Activated T-helper 9 cell treated with anti-CD3 and anti-CD28 coated beads, Interleukin-2, amount 50 U/mL, for 16 hours (primary cell): ENCODE measurements at places on chromosomes 4 and X.

DNA sequence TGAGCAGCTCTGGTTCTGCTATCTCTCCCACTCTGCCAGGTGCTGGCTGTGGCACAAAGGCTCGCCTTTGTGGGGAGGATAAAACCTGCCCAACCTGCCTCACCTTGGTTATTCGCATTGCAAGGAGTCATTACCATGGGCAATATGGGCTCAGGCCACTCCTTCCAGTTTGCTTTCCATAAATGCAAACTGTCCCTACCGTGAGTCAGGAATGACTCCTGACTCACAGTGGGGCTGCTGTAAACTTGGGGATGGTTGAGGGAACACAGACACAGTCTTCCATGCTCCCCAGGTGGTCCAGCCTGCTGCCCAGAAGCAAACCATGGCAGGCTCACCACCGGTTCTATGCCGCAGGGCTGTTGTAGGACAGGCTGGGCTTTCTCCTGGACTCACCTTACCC is 36.1 kb downstream of the COQ2 start:
- no peak for DNase-seq

DNA sequence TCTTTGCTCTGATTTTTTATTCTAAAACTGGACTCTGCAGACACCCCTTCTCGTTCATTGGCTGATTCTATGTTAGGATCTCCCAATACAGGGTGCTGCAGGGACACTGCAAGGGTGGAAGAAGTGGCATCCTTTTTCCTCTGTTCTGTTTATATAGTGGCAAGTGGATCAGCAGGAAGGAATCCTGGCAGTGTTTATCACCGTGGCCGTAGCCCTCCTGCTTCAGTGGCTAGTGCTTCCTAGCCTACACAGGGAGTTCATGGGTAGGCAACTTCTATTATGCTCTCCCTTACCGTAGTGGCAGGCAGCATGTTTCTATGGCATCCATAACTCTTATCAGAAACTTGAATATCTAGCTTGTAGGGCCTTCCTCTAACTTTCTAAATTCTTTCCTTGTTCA is 6.4 kb upstream of the AP1AR start:
- no peak for DNase-seq

DNA sequence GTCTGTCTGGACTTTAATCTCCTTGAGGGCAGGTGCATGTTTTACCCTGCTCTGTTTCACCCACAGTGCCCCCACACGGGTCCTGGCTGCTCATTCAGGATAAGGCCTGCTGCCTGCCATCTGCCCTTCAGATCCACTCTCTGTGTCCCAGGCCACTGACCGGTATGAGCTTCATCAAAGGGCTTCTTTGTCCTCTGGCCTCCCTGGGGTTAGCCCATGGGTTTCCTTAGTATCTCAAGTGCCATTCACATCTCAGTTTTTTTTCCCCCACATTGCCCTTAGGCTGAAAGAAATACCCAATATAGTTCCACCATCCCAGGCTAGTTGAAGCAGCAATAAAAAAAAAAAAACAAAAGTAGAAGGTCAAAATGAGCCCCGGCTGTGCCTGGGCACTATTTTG is 9.3 kb downstream of the CD99L2 start:
- DNase-seq: no peak

- no peak for DNase-seq
Observed at GRCh38 chr4:87806520-87806919, 7.2 kb downstream of the IBSP start.
